CD4-positive, alpha-beta T cell treated with Interleukin-4 for 1 hour (primary cell): ENCODE measurements at places on chromosomes 6 and 20.
A peak's percentile ranks its signal among the peaks of the same experiment; 100 is the strongest.

DNA sequence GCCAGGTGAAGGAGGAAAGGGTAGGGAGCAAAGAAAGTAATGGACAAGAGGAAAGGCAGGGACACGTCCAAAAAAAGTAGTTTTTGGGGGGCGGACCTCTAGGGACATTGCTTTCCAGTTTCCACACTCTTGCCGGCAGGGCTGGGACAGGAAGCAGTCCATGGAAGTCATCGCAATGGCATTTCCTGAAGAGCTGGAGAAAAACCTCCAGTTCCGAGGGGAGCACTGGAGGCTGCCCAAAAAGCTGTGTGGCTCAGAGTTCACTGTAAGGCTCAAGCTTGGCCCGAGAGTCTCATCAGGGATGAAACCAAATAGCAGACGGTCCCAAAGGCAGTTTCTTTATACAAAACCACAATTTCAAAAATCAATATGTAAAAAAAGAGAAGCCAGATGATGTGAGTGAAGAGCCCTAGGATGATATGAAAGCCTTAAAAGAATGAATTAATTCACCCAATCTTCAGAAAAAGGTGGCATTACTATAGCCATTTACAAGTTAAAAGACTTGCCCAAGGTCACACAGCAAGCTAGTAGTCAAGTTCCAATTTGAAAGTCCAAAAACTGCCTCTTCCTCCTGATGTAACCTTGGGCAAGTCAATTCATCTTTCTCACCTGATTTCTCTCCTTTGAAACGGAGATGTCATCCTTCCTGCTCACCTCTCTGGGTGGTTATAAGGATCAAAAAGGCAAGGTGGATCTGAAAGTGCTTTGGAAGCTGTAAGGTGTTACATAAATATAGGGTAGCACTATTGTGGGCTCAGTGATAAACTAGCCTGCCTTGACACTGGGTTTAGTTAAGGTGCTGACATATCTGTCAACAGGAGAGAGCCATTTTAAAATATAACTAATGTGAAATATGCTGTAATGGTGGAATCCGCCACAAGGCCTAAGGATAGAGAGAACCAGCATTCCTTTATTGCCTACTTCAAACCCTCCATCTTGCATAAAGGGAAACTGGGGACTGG lies 9.1 kb downstream of the BCL2L1 start:
- DNase-seq: no peak

- peak; percentile 4 for DNase-seq
These were observed at the start of gene SCGN for GRCh38 chr6:25652007-25652515. SCGN (plus strand) TSS chr6:25652215; CDS start chr6:25652404, 189 bp downstream.

DNA sequence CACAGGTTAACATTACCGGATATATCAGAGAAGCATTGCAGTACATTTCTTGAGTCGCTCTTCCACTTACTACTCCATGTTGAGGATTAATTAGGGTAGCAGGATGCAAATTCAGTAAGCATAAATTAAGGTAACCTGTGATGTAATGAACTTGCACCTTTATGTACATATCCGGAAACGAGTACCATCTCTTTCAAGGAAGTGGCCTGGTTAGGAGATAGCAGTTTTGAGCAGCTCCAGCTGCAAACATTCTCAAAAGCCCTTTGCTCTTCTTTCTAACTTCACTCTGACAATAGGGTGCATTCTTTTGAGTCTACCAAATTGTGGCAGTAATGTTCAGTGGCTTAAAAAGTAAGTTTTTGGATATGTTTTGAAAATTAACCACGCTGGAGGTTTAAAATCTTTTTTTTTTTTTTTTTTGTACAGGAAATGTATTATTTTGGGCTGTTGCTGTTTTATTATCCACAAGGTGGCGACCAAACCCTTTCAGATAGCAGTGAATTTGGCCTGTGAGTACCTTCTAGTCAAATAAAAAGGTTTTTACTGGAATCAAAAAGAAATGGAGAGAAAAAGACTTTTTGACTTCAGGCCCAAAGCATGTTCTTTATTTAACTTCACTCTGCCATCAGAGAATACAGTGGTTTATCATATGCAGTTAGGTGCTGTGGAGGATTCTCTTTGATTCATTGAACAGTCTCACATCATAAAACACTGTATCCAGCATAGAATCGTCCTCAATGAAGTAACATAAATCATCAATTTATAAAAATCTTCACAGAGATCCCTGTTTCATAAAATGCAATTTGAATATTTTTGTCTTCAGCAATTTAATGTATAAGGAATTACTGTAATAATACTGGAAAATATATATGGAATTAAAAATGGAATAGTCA lies 8.9 kb downstream of the FAM217B start:
- DNase-seq: peak; percentile 43

DNA sequence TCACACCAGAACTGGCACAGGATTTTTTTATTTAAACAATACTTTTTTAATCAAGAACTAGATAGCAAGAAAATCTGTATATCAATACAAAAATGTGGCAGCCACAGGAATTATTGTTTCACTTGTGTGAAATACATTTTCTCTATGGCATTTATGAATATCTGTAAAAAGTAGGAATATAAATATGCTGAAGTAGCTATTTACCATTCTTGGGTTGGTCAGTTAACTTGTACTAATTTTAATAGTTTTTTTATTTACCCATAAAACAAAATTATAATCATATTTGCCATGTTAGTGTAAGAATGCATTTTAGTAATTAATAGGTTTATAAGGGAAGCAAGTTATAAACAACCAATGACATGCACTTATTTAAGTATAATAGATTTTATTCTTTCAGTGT lies 31.4 kb upstream of the TMEM30A start:
- DNase-seq: no peak

GRCh38 chr6:25166955-25167748 lies 112.0 kb upstream of the CARMIL1 start:
- no peak for DNase-seq

DNA sequence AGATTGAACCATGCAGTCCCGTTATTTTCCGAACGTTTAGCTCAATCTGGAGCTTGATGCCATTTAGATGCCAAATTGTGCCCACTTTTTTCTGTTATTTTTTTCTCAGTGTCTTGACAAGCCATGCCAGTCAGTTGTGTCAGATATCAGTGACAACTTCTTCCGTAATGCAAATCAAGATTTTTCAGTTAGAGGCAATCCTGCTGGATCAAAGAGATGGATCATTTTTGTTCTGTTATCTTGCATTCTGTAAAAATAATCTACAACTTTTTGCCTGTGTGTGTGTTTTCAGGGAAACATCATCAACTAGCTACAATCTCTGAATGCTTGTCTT lies 31.1 kb upstream of the GLP1R start:
- no peak for DNase-seq

DNA sequence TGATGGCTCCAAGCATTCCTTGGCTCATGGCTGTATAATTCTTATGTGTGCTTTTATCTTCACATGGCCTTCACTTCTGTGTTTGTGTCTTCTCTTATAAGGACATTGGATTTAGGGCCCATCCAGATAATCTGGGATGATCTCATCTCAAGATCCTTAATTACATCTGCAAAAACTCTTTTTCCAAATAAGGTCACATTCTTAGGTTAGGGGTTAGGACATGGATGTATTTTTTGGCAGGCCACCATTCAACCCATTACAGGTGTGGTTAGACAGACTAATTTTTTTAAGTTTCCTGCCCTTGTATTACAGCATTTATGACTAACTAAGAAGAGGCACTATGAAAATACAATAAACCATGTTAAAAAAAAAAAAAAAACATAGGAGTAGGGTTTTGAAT lies 254.0 kb downstream of the TPBG start:
- no peak for DNase-seq

DNA sequence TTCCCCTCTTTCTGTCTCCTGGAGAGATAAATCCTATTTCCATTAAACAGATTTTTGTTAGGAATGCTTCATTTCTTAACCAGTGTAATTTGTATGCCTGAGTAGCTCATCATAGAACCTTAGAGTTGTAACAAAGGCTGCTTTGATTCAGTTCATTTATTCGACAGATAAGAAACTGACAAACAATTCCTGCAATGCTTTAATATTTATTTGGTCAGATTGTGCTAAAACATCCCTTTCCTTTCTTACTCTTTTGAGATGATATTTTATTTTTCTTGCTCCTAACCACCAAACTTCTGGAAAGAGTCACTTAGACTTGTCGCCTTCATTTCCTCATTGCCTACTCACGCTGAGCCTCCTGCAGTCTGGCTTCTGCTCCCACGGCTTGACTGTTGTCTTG lies 89.0 kb upstream of the SUPT3H start:
- DNase-seq: no peak

DNA sequence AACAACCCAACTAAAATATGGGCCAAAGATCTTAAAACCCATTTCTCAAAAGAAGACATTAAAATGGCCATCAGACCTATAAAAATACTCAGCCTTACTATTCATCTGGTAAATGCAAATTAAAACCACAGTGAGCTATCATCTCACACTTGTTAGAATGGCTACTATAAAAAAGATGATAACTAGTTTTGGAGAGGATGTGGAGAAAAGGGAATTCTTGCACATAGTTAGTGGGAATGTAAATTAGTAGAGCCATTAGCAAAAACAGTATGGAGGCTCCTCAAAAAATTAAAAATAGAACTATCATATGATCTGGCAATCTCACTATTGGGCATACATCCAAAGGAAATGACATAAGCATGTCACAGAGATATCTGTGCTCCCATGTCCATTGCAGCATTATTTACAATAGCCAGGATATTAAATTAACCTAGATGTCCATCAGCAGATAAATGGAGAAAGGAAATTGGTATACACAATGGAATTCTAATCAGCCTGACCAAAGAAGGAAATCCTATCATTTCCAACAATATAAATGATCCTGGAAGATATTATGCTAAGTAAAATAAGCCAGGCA lies 2.9 kb downstream of the SIRPB1 start:
- no peak for DNase-seq

DNA sequence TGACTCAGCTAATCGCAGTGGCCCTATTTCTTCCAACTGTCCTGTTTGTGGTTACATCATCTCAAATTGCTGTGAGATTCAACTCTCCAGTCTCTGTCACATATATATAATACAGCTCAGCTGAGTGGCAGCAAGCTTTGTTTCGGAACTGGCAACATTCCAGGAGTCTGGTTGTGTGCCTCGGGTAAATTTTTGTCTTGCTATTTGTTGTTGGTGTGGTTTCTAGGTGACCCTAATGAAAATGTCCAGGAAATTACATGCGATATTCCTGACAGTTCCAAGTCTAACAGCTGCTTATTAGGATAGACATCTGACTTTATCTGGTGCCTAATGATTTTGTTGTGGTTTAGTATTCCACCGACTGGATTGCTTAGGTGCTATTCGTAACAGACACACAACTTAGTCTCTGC lies 581.8 kb downstream of the CD109 start:
- DNase-seq: no peak

- DNase-seq: no peak
These were observed 36.0 kb downstream of the ATXN1 start for GRCh38 chr6:16725145-16725864.

DNA sequence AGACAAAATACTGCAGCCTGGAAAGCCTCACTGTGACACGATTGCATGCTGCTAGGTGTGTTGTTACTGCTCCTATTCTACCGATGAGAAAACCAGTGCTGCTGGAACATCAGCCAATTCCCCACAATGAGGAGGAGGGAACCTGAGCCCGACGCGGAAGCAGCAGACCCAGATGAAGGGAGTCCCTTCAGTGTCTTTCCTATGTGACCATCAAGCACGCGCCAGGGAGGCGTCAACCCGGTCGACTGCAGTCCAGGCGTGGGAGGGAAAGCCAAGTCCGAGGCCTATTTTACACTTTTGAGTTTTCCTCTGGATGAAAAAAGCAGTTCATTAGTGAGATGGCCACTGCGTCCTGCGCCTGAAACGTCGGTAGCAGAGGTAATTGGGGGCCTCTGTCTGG lies 63.3 kb downstream of the STK35 start:
- DNase-seq: no peak

- DNase-seq: no peak
These were observed 23.6 kb downstream of the STXBP5 start for GRCh38 chr6:147227770-147228320.

- no peak for DNase-seq
These were observed 29.2 kb upstream of the CGA start for GRCh38 chr6:87124074-87124473.

DNA sequence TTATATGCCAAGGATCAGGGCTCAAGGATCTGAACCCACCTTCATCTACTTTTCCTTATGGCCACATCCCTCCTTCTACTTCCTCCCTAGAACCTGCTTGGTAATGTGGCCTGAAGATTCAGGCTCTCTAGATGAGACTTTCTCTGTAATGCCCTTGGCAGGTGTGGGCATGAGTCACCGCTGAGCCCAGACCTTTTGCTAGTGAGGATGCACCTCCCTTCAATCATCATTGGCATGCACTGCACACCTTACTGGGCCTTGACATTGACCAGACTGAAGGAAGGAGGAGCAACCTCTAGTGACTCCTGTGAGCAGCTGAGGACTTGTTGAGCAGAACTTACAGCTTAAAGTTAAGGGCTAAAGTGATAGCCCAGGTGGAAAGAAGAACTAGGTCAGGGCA lies 405.3 kb downstream of the MAFB start:
- no peak for DNase-seq

GRCh38 chr20:50230871-50231560 lies 40.4 kb downstream of the CEBPB start:
- DNase-seq: no peak

DNA sequence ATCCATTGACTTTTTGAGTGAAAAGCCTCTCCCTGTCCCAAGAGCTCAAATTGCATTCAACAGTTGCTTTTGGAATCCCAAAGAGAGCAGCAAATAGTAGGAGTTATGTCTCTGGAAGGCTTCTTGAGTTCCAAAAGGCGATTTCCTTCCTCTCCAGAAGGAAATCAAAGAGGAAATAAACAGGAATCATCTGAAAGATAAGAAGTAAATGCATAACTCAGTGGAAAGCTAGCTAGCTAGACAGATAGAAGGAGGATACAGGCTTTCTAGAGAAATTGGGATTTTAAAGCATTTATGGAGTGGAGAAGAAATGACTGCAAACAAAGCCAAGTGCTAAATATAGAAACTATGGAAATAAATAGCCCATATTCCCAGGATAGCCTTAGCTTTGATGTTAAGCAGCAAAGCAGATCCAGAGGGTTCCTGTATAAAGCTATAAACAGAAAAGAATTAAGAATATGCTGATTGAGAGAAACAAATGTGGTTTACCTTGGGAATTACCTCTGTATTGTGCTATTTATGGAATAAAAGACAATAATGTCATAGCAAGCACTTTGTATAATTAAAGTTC lies 214.7 kb downstream of the PLCB1 start:
- no peak for DNase-seq

DNA sequence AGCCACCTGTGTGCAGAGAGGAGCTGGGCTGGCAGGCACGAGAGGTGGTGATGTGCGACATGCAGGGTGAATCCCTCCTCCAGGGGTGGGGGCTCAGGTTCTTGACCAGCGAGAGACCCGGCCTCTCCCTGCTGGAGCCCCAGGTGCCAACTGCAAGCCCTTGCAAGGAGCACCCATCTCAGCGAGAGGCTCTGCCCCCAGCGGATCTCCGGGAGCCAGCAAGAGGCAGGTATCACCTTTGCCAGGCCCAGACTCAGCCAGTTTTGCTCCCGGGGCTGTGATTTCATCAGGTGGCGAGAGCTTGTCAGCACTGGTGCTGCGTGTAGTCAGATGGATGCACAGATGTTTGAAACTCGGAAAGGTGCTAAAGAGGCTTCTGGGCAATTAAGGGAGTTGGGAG lies 87.7 kb downstream of the TFAP2C start:
- DNase-seq: no peak

GRCh38 chr6:137045222-137045789 lies 541 bp upstream of the IL20RA start:
- no peak for DNase-seq

GRCh38 chr6:11553824-11554223 lies 16.3 kb downstream of the TMEM170B start:
- DNase-seq: no peak
